Activated T-cell treated with anti-CD3 and anti-CD28 coated beads, Interleukin-2, amount 50 U/mL, for 24 hours (primary cell): ENCODE measurements at places on chromosomes 6 and 20.

- DNase-seq, result no peak
These were observed 493.1 kb upstream of the MAP3K7 start for GRCh38 chr6:91079969-91080368.

GRCh38 chr6:110063594-110064263, 85.6 kb downstream of the GPR6 start:
- no peak for DNase-seq

DNA sequence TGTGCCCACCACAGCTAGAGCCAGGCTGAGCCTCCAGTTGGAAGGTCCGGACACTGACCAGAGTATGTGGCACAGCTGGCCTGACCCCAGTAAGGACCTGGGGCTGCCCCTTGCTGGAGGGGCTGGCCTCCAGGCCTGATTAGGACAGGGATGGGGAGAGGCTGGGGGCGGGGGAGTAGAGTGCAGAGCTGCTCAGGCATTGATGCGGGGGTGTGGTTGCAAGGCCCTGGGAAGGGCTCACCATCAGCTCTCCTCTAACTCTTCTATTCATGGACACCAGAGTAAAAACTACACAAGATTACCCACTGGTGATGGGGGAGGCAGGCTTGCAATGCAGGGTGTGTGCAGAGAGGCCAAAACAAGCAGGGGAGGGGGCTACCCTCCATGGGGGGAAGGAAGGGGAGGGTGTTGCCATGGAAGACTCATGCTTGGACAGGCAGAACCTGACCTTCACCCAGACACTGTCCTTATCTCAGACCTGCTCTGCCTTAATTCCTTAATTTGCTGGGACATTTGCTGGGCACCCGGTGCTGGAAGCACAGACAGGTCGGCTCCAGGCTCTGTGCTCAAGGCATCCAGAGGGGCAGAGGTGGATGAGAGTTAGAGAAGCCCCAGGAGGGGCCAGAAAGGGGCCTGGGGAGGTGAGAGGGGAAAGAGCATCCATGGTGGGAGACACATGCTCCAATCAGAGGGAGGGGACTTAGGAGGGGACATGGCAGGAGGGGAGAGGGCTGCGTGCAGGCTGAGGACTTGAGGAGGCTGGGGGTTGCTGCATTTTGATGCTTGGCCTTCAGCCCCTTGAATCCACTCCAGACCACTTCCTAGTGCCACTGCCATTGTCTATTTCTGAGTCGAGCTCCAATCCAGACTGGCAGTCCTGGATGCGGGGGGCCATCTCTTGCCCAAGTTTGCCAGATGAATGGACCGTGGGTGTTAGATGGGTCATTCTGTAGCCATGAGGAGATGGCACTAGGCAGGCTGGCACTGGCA, 7.6 kb upstream of the EMILIN3 start:
- DNase-seq, result no peak

DNA sequence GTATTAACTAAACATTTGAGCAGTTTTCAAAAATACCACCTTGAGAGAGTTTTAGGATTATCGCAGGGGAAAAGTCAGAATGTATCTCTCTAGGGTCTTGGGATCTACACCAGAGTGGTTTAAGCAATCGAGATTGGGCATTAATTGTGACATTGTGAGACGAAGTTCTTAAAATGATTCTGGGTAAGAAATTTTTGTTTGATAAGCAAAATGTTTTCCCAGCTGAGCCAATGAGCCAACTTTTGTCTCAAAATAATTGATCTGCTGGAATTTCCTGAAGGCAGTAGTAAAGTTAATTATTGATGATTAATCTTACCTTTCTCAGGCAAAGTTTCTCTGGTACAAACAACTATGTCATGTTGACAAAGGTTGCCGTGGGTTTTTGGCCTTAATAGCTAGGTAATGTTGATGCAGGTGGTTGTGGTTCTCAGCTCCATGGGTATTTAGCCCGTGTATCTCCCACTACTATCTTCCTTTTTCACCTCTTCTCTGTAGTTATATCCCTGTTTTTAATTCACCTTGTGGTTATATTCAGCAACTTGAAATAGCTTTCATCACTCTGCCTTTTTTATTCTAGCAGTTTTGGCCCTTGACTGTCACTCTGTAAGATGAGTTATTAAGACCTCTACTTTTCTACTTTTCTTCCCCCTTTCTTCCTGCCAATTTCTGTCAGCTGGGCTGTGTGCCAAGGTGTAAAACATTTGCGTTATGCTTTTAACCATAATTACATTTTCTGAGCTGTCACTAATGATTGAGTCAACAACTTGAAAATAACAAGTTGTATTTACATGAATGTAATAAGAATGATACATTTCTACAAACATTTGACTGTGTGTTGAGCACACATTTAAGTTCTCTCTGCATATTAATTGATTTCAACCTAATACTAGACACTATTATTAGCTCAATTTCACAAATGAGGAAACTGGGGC, 368.3 kb upstream of the BTBD3 start:
- DNase-seq, result no peak

- no peak for DNase-seq
These were observed 170.1 kb upstream of the AKAP12 start for GRCh38 chr6:151069641-151070040.

GRCh38 chr6:15276036-15276985, 30.4 kb downstream of the JARID2 start:
- DNase-seq, result no peak
